ENCODE measurements at places on chromosomes 11 and 22.
A peak's percentile ranks its signal among the peaks of the same experiment; 100 is the strongest.

GRCh38 chr22:48651036-48651890 lies 1176.4 kb downstream of the BRD1 start:
- no peak for DNase-seq

- DNase-seq = peak; percentile 68
Measured at GRCh38 chr11:61828629-61829407, 718 bp downstream of the FADS2 start.

DNA sequence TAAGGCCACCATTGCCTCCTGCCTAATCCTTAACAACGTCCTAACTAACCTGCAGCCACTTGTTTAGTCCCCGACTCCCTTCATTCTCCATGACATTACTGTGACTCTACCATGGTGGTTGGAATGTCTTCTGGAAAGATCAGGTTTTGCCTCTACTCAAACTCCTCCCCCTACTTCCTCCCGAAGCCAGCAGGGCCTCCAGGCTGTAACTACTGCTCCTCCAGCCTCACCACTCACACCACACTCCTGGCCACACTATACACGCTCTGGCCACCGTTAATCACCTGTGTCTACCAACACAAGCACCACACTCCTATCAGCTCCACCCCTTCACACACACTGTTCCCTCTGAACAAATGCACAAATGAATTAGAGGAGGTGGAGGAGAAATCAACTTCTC lies 69.2 kb downstream of the PACSIN2 start:
- no peak for DNase-seq

- DNase-seq = no peak
Measured at GRCh38 chr11:127935081-127935480, 652.3 kb downstream of the ETS1 start.

All from retinal pigment epithelial cell (primary cell).